Uterine smooth muscle cell (primary cell): ENCODE measurements at places on chromosomes 1 and 21. TPM values are rescaled to one million over a fixed set of nuclear protein-coding genes. Genes with fewer than 3 reads are reported as not detected.

The FMO3 gene
- total RNA-seq = 0.25 TPM in 1 of 2 replicates, not detected in the other

The GJA9 gene
- total RNA-seq = 0.11 and 0.12 TPM in 2 replicates

The RCAN1 gene
- total RNA-seq = 112 and 161 TPM in 2 replicates

The TTC39A gene
- total RNA-seq = 1.4 and 2.2 TPM in 2 replicates
